ENCODE measurements at places on chromosomes 16 and 17. TPM values are rescaled to one million over a fixed set of nuclear protein-coding genes. Genes with fewer than 3 reads are reported as not detected.

The KRT222 gene
- not detected for total RNA-seq

The RAPGEFL1 gene
- total RNA-seq, result 23.8 TPM

The PRR35 gene
- not detected for total RNA-seq

The ASGR2 gene
- not detected for total RNA-seq

The TPPP3 gene
- 5.7 TPM for total RNA-seq

- no peak for DNase-seq
Measured at GRCh38 chr16:90008708-90009145, 10.5 kb downstream of the DBNDD1 start.

DNA sequence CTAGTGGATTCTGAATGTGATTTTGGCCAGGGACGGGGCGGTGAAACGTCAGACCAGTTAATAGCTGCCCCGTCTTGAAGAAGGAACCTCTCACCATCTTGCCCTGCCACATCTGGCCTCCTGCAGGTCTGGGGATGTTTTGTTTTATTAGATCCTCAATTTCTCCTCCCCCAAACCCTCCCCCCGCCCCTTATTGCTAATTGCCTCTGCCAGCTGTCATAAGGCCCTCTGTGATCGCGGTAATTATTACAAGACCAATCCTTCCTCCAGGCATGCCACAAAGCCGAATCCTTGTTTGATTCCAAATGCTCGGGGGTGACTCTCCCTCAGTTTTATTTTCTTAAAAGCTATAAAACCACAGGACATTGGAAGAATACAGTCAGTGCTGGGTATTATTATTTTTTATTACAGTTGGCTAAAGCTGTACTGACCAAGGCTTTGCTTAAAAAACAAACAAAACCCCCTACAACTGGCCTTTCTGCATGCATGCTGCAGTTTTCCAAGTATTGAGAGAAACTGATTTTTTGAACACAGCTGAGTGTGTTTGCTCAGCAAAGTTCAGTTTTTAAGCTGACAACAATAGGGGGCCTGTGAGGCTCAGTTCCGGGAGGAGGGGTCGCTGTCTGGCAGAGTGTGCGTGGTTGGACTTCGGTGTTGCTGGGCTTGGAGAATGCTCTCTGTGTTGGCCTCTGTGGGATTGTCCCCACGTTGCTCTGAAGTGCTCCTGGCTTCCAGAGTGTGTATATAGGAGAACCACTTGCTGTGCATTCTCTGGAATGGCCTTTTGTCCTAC lies 1.7 kb downstream of the KSR1 start:
- DNase-seq, result no peak

- DNase-seq, result no peak
Measured at GRCh38 chr17:9533441-9533840, 42.2 kb downstream of the STX8 start.

GRCh38 chr16:12484972-12485371 lies 318.7 kb downstream of the CPPED1 start:
- DNase-seq, result no peak

DNA sequence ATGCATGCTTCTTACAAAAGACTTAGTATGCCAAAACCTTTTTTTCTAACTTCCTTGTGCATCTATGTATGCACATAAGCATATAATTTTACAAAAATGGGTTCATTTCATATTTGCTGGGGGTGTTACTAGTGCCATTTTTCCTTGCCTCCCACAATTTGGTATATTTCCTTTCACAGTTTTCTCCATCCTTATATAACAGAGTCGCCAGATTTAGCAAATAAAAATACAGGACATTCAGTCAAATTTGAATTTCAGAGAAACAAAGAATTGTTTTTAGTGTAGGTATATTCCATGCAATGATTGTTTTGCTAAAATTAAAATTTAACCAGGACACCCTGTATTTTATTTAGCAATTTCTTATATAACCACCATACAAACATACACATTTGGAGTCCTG lies 4.0 kb upstream of the FBXO39 start:
- no peak for DNase-seq

DNA sequence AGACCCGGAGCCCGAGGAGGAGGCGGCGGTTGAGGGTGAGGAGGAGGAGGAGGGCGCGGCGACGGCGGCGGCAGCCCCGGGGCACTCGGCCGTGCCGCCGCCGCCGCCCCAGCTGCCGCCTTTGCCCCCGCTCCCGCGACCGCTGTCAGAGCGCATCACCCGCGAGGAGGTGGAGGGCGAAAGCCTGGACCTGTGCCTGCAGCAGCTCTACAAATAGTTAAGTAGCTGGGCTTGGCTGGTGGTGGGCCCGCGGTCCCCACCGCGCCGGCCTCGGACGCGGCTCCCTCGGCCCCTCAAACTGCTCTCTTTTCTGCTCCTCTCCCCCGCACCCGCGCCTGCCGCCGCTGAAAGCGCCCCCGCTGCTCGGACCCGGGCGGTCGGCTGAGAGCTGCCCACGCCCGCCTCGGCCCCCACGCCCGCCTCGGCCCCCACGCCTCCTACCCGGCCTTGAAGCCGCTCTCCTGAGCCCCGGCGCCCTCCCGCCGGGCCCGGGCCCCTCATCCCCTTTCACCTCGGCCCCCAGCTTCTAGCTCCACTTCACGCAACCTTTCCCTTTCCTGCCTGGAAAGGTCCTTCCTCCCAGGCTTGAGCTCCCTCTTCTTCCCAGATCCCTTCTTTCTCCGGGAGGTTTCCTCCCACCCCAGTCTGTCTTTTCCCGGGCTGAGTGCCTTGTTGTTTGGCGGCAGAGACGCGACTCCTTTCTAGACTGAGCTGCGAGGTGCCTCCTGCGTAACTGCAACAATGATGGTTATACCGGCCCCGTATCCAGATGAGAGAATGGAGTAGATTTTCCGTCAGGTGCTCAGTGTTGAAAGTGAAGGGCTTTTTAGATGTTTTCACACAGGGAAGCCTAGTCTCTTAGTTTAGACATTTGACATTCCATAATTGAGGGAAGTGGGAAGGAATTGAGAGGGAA lies 850 bp downstream of the PPM1E start:
- DNase-seq, result peak; percentile 21

DNA sequence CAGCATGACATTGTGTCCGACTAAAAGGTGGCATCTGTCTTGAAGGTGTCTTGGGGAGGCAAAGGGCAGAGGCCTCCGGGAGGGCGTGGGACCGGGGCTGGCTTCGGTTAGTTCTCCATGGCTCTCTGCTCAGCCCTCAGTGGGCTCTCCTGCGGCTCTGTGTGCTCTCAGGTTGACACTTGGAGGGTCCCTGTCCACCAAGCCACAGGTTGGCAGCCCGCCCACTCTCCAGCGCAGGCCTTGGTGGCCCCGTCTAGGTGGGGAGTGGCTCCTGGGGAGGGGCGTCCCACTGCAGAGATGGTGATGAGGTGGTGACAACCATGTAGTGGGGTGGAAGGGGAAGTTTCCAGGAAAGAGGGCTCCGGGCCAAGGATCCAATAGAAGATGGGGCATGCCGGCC lies 31.6 kb downstream of the ADGRG5 start:
- no peak for DNase-seq

GRCh38 chr17:58046239-58047094 lies 36.8 kb upstream of the DYNLL2 start:
- no peak for DNase-seq

DNA sequence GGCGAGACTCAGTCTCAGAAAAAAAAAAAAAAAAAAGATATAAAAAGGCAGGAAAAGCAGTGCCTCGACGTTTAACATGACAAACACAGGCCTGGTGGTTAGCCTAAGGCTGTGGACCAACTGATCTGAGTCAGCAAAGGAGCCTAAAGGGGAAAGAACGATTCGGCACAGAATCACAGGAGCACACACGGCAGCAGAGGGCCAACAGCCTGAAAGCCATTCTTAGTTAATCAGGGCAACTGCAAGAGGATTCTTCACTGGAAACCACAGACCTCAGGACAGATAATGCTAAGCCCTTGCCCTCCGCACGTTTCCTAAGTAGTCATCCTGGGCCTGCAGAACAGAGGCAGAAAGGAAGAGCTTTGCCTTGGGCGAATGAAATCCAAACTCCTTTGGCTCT lies 14.7 kb downstream of the TMEM11 start:
- no peak for DNase-seq

DNA sequence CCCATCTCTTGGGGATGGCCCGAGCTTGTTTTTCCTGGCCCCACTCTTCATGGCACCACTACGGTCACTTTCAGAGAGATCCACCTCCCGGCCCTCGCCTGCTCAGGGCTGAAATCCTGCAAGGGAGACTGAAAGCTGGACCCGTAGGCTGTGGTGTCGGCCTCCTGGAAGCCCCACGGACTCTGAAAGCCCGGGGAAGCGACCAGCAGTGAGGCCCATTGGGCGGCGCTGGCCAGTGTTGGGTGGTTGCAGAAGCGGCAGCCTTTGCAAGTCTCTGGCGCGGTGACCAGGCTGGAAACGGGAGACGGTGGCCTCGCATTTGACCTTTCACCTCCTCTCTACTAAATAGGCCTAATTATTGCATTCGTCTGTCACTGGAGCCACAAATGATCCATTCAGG lies 186.0 kb upstream of the FOXF1 start:
- no peak for DNase-seq

GRCh38 chr16:49531931-49532840 lies 158.6 kb downstream of the C16orf78 start:
- DNase-seq, result no peak

DNA sequence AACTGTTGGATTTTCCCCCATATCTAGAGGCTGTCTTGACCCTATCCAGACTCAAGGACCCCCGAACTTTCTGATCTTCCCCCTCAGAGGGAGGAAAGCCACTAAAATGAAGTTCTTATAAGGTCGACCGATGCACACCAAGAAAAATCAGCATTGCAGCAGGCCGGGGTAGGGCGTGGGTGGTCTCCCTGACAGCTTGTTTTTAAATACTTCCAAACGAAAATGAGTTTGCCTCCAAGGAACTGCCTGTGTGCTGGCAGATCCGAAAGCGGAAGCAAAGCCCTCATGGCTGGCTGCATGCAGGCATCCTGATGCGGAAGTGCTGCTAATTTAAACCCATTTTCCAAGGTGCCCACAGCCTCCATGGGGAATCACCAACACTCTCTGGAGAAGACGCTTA lies 374.3 kb upstream of the XYLT1 start:
- no peak for DNase-seq

DNA sequence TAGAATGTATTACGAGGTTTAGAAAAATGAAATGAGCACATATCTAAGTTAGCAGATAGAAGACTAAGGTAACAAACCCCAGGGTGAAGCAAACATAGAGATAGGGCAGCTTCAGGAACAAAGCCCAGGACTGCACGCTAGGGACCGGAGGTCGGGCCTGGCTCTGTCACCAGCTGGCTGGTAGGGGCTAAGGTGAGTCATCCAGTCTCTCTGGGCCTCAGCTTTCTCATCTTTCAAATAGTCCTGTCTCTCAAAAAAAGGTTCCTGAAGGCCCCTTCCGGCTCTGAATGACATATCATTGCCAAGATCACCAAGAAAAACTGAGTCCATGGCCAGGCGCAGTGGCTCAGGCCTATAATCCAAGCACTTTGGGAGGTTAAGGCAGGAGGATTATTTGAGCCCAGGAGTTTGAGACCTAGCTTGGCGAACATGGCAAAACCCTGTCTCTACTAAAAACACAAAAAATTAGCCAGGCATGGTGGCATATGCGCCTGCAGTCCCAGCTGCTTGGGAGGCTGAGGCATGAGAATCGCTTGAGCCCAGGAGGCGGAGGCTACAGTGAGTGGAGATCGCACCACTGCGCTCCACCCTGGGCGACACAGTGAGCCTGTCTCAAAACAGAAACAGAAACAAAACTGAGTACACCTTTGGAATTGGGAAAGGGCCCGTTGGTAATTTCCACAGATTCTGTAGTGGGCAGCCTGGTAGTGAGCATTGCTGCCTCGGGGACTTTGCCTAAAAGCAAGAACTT lies 26.0 kb downstream of the PKD1L3 start:
- no peak for DNase-seq

All from mesothelial cell of epicardium (in vitro differentiated cells).